Activated CD4-positive, alpha-beta T cell treated with anti-CD3 and anti-CD28 coated beads, Interleukin-2, amount 10 ng/mL, durations not matched to agents 7 days and 5 days (primary cell): ENCODE measurements at places on chromosomes 2 and 18.

GRCh38 chr2:207467716-207468347 is 61.9 kb upstream of the CREB1 start:
- DNase-seq = no peak

DNA sequence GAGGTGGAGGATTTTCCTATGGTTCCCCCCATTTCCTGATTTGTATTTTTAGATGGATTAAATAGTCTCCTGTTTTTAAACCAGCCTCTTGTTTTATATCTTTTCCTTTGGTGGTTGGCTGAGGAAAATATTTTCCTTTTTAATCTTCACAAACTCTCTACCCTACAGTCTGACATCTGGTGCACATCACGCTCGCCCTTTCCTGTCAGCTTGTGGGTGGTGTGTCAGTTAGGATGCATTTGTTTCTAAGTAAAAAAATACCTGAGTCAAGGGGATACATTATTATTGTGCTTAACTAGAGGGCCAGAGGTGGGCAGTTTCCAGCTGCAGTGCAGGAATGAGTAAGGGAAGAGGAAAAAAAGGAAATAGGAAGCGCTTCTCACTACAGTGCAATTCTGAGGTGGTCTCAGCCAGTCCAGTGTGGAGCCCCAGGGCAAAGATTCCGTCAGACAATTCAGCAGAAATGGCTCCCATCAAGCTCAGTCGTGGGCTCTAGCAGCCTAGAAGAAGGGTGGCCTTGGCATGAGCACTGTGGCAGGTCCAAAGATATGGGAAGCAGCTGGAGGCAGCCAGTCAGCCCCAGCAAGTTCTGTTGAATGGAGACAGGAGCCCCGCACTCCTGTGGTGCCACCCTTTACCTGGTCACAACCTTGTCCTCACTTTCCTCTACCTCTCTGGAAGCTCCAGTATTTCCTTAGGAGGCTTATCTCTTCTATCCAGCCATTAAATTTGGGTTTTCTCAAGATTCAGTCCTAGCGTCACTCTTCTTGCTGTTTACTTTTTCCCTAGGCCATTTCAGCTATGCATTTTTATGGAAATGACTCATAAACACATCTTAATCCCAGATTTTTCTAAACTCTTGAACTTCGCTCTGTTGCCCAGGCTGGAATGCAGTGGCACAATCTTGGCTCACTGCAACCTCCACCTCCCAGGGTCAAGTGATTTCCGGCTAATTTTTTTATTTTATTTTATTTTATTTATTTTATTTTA is 18.5 kb downstream of the SFTPB start:
- no peak for DNase-seq

DNA sequence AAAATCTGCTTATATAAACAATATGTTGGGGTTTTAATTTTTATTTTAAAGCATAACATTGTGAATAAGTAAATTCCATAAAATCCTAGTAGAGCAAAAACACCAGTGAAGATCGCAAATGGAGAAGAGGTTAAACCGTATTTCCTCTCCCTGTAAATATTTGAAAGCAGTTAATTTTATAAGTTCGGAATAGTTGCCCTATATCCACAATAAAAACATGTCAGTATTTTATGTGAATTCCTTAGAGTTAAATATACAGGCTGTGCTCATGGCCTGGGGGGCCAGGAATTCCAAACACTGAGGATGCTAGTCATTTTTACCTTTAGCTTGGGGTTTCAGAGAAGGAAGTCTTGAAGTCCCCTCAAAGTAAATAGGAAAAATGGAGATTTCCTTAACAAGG is 135.0 kb downstream of the FIGN start:
- DNase-seq = no peak

DNA sequence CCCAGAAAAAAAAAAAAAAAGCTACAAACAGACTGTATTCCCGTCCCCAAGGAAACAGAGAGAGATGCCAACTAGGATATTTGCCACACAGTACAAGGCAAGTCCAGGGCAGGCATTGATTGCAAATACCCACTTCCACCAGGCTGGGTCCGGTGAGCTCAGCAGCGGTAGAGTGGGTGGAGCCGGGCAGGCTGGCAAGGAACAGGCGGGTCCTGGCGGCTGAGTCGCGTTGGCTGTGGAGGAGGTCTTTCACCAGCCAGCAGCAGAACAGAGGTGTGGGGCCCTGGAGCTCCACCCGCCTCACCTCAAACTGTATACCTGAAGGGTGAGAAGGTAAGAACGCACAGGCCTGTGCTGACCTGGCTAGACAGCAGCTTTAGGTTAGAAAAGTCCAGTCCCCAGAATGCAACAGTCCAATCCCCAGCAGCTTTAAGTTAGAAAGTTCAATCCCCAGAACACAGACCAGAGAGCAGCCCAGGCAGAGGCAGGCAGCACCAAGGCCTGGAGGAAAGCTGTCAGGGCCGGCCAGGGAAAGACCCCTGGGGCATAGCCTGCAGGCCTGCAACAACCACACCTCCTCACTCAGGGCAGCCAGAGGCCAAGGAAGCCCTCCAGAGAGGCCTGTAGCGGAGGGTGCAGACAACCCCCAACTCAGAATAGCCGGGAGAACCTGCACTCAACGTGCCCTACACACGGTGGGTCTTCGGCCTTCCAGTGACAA is 21.9 kb upstream of the MTERF4 start:
- DNase-seq = peak; percentile 22

- DNase-seq = no peak
Measured at GRCh38 chr2:24199968-24200590, 25.2 kb downstream of the FAM228A start.

GRCh38 chr2:222179592-222179991 is 119.2 kb downstream of the PAX3 start:
- DNase-seq = no peak

DNA sequence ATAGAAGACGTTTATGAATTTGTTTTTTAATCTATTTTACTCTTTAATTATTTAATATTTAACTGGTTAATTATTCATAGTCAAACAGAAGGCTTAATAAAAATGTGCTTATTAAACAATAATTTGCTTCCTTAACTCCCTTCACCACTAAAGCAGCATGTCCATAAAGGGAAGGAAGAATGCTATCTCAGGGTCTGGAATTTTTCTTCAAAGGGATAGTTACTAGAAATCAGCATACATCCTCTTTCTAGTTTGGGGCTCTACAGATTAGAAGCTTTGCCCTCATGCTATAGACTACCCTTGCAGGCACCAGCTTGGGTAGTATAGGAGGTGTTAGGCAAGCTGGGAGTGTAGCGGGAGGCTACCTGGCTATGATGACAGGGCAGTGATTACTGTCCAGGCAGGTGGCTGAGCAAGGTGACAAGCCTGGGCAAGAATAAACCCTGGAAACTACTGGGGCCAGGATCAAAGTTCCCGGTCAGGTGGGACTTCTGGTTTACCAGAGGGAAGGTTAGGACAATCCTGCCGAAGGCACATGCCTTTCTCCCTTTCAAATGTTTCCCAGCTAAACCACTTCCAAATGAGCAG is 276.0 kb upstream of the REV1 start:
- no peak for DNase-seq

DNA sequence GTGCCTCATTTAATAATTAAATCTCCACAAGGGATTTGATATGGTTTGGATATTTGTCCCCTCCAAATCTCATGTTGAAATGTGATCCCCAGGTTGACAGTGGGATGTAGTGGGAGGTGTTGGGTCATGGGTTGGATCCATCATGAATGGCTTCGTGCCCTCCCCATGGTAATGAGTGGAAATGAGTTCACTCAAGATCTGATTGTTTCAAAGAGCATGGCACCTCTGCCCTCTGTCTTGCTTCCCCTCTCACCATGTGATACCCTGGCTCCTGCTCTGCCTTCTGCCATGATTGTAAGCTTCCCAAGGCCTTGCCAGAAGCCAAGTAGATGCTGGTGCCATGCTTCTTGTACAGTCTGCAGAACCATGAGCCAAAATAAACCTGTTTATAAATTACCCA is 15.0 kb upstream of the RAB27B start:
- DNase-seq = no peak

DNA sequence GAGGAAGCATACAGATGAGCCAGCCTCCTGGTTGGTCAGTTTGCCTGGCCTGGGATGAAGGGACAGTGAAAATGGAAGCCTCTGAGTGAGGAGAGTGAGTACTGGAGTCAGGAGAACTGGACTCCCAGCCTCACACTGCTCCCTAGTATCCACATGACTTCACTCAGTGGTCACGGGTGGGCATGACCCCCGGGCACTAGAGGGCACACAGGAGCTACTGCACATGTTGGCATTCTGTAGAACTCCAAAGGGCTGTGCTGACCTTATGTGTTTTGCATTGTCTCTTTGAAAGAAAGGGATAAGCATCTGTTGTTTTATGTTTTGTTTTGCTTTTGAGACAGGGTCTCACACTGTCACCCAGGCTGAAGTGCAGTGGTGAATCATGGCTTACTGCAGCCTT is 23.7 kb downstream of the NCAPH start:
- peak; percentile 49 for DNase-seq

DNA sequence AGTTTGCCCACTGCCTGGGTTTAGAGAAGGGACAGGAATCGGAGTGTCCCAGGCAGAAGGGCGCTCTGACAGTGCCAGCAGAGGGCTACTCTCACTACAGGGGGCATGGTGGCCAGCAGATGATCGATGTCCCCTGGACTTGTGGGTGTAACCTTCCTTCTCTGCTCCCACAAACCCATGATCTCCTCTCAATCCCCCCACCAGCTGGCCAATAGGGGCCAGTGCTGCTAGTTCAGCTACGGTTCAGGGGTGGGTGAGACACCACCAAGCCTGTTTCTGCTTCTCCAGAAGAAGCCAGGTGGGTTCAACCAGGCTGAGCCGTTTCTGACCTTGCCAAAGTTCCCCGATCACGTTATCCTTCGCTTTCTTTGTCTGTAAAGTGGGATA is 1.3 kb downstream of the NPPC start:
- DNase-seq = no peak

DNA sequence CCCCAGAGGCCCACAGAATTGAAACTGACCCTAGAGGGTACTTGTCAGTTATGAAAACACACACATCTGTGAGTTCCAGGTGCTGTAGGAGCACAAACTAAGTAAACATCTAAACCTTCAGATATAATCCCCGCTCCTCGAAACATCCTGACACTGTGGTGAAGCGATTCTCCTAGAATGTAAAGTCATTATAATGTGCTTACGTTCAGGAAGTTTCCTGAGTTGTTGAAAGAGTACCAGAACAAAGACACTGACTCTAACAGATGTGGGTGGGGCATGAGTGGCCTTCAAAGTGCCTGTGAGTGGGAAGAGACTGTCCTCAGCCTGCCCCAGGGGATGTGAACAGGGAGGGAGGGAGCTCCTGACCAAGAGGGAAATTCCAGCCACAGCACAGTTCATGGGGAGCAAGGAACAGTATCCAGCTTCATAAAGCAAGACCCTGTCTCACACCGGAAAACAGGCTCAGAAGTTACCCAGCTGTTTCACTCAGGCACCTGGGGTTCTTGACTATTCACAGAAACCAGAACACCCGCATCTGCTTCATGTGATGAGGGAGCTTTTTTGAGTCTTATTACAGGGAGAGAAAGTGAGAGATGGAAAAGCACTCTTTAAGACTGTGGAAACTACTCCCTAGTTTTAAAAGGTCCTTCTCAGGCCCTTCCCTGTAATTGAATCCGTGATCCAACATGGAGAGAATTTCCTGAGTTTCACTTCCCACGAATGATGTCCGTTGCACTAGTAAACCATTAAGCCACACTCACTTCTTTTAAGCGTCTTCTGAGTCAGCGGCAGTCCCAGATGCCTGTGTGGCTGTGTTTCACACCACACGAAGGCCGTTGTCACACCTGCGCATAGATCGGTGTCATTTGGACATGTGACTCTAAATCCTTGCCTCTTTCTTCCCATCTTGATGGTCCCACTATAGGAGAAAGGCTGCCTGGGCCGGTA is 88.6 kb upstream of the EML6 start:
- DNase-seq = peak; percentile 21

- no peak for DNase-seq
Measured at GRCh38 chr2:96697476-96697875, 42.4 kb downstream of the LMAN2L start.

DNA sequence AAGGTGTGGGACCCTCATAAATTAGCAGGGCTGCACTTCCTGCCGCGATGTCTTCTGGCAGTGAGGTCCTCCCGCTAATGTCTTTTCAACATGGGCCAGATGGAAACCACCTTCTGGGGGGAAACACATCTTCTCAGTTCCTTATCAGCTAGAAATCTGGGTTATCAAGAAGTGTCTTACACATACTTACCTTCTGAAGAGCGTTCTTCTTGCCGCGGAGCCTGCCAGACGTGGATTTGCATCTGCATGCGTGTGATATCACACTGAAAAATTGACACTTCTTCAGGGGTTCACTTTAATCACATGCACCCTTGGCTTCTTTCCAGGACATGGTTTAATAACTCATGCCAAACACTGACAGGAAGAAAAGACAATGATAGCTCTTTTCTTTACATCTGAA is 163.5 kb upstream of the SOX11 start:
- no peak for DNase-seq

DNA sequence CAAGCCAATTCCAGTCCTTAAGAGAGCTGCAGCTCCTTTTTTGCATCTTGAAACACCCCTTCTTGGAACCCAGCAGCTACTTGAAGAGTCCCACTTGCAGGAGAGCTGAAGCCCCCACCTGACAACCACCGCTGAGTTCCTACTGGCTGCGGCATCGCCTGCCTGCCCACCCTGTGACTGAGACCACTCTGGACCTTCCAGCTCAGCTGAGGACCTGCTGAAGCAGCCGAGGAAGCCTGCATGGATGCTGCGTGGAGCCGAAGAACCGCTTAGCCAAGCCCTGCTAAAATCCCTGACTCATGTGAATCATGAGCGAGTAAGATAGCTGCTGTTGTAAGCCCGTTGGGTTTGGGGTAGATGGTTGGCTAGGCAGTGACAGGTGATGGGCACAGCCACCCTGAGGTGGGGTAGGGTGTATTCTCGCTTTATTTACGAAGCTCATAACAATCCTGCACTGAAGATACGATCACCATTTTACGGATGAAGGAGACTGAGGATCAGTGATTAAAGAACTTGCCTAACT is 78.4 kb downstream of the INHBB start:
- no peak for DNase-seq

DNA sequence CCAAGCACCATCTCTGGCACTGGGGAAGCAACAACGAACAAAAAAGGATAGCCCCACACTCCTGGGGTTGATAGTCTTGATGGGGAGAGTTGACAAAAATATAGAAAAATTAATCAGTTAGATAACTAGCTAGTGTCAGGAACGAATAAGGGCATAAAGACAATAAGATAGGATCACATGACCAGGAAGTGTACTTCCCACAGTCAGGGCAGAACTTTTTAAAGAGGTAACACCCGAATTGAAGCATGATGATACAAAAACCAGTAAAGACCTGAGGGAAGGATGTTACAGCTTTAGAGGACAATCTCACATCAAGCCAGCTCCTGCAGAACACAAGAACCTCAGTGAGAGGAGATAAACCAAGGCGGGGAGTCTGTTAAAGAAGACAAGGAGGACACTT is 295.4 kb upstream of the CRIM1 start:
- DNase-seq = no peak

DNA sequence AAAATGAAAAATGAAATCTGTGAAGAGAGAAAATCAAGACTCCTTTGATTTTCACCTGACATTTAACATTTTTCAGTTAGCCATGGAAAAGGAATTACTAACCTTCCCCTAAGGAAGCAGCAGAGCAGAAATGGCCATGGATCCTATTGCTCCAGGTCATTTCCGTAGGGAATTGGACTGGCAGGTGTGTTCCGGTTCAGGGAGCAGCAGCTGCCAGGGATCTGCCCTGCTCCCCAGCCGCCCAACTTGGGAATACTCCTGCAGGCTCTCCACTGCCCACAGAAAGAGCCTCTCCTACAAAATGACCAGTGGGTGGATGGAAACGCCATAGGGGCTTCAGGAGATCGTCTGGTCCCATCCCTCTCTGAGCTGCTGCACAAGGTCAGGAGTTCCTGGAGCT is 86.0 kb upstream of the MAPK4 start:
- DNase-seq = no peak

- no peak for DNase-seq
Measured at GRCh38 chr2:109466674-109467575, 146.8 kb downstream of the SEPTIN10 start.
